SW480 (cell line): ENCODE measurements at places on chromosomes 7 and 10.

- DNase-seq, result no peak
These were observed 223.3 kb upstream of the GPR26 start for GRCh38 chr10:123442901-123443300.

DNA sequence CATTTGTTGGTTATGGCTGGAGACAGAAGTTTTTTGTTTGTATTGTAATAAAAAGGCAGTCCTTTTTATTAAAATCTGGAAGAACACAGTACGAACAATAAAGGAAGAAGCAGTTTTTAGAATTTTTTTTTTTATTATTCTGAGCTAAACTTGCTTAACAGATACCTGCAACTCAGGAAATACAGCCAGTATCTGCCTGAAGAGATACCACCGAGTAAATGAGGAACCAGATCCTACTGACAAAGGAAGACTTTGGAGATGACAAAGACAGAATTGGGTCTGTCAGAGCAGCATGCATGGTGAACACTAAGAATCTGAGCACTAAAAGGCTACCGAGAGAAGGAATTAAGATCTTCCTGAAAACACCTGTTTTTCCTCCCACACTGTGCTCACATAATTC lies 1335.9 kb upstream of the SORCS1 start:
- DNase-seq, result no peak

DNA sequence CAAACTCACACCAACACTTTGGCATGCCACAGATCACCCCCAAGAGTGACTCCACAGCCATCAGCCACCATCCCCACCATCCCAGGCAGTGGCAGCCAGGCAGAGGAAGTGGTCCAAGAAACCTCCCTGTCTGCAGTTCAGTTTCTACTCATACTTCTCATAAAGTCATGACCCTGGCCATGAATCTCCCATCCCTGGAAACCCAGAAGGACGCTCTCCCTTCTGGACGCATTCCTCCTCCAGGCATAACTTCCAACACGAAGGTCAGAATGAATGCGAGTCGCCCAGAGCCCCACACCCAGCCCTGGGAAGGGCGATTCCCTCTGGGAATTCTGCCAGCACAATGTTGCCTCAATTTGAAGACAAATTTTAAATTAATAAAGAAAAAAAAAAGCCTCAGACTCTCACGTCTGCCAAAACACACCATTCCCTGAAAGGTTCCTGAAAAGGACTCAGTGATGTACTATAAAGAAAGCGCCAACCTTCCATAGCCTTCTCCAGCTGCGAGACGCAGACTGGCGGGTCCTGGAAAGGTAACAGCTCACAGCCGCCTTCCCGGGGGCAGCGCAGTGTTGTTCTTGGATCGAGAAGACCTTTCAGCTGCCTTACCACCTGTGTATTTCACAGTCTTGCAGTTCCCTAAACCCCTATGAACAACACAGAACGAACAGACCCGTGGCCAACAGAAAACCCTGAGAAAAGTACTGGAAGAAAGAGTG lies 307.6 kb downstream of the FRMD4A start:
- no peak for DNase-seq

DNA sequence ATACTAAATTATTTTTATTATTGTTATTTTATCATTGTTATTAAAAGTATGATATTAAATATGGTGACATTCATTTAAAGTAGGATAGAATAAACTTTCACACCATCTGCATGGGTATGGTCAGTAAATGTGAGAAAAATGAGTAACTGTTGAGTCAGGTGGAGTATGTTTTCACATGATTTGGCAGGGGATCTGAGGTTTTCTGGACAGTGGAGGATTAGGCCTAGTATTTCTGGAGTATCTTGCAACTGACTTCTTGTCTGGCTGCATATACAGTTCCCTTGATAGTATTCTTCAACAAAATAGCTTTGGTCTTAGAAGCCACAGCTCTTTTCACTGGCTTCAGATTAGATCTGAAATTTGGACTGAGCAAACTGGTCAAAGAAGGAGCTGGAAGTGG lies 54.5 kb downstream of the GBF1 start:
- no peak for DNase-seq

DNA sequence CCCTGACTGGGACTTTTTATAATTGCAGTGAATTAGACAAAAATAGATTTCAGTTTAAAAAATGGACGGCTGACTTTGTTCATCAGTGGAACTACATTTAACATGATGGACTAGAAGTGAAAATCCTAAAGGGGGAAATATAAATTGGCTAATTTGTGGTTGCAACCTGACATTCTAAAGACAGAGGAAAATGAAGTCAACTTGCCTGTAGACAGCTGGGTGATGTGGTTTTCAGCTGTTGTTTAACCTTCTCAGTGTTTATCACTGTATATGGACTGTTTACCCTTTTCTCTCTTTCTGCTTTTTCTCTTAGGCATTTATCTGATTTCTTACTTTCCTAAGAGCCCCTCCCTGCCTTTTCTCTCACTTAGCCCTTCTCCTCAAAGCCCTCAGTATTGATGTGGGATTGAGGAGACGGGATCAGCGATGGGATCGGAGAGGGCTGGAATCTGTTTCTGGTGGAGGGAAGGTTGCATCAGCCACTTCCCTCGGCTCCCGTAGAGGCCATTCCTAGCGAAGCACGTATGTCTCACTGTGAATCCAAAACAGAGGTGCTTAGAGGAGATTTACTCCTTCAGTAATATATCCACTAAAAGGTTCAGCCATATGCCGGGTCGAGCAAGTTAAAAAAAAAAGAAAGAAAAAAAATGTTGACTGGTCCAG lies 109.0 kb upstream of the KLF6 start:
- DNase-seq, result no peak

DNA sequence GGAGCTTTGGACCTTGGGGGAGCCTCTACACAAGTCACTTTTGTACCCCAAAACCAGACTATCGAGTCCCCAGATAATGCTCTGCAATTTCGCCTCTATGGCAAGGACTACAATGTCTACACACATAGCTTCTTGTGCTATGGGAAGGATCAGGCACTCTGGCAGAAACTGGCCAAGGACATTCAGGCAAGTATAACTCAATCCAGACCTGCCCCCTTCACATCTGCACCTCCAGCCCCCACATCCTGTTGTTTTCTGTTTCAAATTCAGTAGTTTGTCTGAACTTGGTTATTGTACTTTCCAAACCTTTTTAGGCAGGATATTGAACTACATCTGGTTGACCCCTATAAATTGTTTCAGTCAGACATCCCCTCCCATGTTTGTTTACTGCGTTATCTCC lies 62.4 kb upstream of the CC2D2B start:
- DNase-seq, result no peak

DNA sequence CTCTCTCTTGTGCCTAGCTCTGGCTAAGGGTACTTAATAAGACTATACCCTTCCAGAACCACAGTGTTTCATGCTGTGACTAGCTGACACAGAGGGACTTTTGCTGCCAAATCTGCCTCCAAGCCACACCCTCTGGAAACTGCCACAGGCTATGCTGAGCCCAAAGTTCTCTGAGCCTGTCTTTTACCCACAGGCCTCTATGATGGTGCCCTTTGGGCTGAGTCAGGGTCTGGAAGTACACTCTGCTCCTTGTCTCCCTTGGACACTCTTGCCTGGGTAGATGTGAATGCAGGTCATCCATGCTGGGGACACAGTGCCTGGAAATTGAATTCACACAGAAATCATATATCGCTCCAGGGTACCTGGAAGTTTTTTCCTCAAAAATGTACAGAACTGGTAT lies 22.6 kb downstream of the DYDC1 start:
- DNase-seq, result no peak
